ENCODE measurements at places on chromosomes 6 and 20.

DNA sequence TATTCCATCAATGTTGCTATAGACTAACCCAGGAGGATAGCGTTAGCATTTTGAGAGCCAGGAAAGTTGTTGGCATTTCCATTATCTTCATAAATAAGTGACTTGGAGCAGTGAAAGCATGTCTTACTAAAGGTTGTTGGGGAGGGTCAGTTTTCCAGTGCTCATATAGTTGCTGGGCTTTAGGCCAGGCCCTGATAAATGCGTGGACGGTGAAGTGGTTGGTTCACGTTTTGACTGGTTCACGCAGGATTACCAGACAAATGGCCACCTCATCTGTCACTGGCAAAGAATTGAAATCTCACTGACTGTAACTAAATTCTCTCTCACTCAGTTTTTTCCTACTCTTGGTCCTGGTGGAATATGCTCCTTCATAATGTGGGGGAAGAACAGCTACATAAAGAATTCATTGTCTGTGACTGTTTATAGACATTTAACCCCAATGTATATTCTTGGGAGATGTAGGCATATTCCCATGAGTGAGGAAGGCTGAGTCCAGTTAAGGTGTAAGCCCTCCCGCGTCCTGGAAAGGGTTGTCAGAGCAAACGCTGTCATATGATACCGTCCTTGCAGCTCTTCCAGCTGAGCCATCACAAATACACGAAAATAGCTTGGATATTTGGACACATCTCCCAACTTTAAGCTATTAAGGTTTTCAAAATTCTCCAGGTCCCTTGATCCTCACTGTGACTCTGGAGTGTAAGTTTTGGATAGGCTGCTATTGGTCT, 27.8 kb downstream of the LRRC1 start:
- DNase-seq, result no peak

GRCh38 chr6:56838965-56839364, 115.9 kb upstream of the BEND6 start:
- no peak for DNase-seq

DNA sequence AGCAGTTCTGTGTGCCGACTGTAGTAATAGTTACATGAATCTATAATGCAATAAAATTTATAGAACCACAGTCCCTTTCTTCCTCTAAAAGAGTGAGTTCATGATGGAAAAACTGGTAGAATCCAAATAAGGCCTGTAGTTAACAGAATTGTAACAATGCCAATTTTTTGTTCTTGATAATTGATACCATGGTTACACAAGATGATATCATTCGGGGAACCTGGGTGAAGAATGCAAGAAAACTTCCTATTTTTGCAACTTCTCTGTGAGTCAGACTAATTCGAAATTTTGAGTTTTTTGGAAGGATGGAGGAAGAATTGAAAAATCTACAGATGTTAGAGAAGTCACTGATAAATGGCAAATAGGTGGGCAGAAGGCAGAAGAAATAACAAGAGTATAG, 381.8 kb downstream of the CDKAL1 start:
- no peak for DNase-seq

DNA sequence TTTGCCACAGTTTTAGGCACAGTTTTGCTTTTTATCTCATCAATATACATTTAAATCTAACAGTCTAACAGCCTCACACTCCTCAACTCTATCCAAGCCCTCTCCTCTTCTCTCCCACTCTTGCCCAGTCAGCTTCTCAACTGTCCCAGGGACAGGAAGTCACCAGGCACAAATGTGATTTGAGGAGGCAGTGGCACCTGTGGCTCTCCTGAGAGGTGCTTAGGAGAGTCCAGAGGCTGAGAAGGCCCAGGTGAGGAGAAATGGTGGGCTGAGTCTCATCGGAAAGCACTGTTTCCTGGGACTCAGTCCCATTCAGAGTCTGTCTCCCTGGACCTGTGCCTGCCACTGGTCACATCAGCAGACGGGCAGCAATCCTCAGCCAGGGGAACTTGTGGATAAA, 4.7 kb downstream of the GDF5 start:
- no peak for DNase-seq

- peak; percentile 19 for DNase-seq
These were observed 7.9 kb downstream of the RREB1 start for GRCh38 chr6:7115543-7116231.

DNA sequence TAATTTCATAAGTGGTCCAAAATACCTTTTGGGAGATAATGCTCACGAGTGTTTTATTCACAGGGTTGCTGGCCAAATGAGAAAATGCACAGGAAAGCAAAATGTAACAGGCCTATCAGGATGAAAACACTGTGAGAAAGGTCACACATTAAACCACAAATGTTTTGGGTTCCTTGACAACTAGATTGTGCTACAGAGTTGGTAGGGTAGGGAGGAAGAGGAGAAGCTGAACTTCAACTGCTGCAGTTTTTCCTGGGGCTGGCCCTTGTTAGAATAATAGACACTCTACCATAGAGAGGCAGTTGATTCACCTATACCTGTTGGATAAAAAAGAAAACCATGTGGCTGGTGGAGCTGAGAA, 28.1 kb upstream of the PAQR8 start:
- DNase-seq, result no peak

DNA sequence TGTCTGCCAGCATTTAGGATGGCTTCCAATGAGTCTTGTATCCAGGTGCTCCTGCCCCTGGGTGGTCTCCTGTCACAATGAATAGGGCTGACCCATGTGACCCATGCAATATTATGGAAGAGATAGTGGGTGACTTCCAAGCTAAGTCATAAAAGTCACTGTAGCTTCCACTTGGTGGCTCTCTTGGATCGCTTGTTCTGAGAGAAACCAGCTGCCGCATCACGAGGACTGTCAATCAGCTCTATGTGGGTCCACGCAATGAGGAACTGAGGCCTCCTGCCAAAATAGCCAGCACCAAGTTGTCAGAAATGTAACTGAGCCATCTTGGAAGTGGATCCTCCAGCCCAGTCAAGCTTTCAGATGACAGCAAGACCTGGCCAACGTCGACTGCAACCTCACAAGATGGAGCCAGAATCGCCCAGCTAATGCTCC, 14.9 kb upstream of the MATN4 start:
- DNase-seq, result peak; percentile 30

DNA sequence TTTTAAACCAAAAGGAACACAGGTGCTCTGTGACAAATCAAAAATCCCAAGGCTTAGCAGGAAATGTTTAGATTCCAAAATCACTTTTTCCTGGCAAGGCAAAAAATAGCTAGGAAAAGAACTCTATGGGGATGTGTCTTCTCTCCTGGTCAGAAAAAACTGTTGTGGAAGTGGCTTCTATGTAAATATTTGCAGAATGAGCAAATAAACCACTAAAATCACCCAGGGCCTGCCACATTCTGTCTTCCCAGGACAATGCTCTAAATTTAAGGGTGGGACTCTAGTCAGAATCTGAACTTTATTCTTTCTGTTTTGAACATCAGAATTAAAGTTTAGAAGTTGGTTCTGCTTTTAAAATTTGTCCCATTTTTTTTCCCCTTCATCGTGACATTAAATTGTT, 29.3 kb downstream of the GCM1 start:
- no peak for DNase-seq

- DNase-seq, result peak; percentile 80
These were observed 542.3 kb upstream of the JARID2 start for GRCh38 chr6:14703586-14703985.

- DNase-seq, result no peak
These were observed 36.7 kb downstream of the JAG1 start for GRCh38 chr20:10637031-10637559.

DNA sequence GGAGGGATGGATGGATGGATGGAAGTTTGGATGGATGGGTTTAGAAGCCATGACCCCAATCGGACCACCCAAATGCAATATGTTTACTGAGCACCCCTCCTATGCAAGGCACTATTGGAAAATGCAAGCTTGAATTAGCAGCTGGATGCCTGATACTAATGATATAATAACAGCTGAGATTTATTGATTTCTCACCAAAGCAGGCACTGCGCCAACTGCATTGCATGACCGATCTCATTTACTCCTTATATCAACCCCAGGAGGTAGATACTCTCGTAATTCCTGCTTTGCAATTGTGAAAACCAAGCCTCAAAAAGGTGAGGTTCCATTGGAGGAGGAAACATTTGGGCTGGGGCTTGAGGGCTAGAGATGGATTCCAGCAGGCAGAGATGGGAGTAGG, 89.7 kb downstream of the KCNB1 start:
- peak; percentile 29 for DNase-seq

GRCh38 chr6:37501632-37502491, 2.2 kb upstream of the CCDC167 start:
- no peak for DNase-seq

GRCh38 chr6:6875818-6876470, 231.8 kb upstream of the RREB1 start:
- no peak for DNase-seq

DNA sequence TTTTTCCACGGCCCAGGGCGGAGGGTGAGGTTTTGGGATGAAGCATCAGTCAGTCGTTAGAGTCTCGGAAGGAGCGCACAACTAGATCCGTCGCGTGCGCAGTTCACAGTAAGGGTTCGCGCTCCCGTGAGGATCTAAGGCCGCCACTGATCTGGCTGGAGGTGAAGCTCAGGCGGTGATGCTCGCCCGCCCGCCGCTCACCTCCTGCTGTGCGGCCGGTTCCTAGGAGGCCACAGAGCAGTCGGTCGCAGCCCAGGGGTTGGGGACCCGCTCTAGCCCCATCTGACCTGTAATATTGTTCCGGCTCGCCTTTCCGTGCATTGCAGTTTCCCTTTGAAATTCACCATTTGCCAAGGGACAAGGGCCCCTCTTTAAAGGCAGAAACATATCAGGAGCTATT, 244.7 kb downstream of the TFAP2C start:
- DNase-seq, result no peak

DNA sequence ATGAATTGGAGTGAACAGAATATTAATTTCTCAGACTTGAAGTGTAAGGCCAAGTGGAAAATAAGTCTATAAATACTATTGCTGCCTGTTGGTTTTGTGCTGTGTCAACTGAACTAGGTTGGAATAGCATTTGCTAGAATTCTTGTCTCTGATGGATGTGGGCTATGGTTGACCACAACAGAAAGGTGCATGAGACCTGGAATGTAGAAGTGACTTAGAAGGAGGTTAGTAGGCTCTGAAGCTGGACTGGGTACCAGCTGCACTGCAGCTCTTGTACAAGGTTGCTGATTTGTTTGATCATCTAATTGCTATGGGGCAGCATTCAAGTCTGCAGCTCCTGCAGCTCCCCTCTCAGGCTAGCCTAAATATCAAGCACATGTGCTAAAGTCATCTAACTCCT, 479.0 kb upstream of the NRSN1 start:
- no peak for DNase-seq

GRCh38 chr6:163243083-163243482, 171.4 kb upstream of the QKI start:
- no peak for DNase-seq

DNA sequence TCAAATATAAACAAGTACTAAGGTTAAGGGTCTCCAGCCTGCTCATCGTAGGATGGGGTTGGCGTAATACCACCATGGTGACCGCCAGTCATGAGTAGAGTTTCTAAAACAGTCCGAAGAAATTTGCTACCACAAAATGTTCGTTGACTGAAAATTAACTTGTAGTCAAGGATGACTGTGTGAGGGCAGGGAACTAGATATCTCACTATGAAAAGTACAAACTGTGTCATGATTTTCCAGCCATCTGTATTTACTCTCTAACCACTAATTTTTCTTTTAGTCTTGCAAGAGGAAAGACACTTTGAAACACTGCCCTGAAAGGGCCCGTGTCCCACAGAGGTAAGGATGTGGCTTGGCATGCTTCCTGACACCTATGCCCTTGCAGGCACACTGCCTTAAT, 99.7 kb downstream of the IRF4 start:
- no peak for DNase-seq

DNA sequence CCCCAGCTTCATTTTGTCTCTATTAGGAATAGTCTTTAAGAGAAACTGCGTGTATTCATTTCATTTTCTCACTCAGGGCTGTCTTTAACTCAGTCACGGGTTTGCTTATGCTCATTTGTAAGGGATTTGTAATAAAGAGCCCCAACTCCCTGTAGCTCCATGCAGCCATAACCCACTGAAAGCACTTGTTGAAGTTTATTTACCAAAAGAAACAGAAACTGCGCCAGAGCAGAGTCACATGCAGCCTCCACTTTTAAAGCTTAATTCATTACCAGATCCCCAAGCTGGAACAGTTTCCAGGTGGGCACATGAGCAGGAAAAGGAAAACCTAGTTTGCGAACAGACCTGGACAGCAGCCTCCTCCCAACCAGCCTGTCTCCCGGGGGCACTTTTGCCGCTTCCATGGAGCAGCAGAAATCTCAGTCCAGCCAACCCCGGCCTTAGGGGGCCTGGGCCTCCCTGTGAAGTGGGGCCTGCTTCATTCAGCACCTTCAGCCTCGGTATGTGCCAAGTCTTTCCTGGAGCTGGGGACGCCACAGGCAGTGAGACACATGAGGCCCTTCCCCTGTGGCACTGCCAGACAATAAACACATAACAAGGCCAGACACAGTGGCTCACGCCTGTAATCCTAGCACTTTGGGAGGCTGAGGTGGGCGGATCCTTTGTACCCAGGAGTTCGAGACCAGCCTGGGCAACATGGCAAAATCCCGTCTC, 4.5 kb downstream of the BCAS4 start:
- no peak for DNase-seq

DNA sequence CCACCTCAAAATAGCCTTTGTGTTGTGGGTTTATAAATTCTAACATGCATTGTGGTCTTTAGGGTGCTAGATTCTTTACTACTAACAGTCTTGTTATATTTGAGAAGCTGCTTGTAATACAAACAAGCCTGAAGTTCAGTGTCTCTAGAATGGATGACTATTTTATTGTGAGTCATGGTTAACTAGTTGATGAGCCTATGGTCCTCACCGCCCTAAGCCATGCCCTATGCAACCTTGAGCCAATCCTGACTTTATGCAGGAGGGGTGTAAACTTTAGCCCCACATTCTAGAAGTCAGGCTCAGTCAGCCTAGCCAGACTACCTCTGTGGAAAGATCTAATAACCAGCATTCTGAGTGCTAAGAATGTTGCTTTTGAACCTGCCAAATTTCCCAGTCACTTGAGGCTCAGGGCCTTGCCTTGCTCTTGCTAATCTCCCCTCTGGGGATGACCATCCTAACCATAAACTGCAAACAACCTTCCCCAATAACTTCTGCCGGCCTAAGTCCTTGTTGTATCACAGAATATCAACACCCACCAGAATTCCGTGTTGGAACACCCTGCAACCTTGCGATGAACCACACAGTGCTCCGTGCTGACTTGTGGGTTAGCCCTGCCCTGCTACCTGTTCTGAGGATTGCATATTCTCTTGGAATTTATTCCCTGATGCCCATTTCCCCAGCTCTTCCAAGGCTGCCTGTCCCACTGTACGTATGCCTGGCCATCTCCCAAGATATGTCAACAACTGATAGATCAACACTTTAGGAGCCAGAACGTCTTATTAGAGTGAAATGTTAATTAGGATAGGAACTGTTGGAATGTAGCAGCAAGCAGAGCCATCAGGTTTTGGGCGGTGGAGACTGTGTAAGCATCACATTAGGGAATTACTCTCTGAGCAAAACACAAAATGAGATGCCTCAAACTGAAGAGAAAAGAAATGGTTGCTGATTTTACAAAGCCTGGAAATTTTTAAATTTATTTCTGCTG, 71.7 kb upstream of the CEP85L start:
- no peak for DNase-seq
